Fibroblast of upper back skin (primary cell): ENCODE measurements at places on chromosomes 3 and 15.
A peak's percentile ranks its signal among the peaks of the same experiment; 100 is the strongest.

GRCh38 chr3:61940236-61940635 lies 378.9 kb downstream of the PTPRG start:
- DNase-seq, result no peak

GRCh38 chr15:70269991-70270751 lies 172.5 kb upstream of the TLE3 start:
- DNase-seq, result no peak

DNA sequence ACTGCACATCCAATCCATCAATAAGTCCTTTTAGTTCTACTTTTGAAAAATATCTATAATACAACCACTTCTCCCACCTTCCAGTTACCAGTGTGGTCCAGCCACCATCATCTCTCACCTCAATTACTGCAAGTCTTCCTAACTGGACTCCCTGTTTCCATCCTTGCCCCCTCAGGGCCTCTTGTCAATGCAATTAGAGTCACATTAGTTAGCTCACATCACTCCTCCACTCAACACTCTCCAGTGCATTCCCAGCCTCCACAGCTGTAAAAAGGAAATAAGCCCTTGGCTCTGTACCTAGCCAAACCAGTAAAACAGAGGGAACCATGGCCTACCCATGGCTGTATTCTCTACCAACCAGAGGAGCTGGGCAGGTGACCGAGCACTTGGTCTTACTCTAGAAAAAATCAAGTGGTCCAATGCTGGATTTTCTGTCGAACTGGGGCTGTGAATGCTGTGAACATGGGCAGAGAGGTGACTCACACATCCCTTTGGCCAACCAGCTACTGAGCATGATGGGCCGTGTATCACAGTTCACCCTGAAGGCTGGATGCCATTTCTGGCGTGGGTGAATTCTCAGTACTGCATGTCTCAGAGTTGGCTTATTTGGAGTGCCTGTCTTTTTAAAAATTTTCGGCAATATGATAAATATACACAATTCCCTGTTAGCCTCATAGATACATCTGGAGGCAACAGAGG lies 62.5 kb upstream of the C15orf61 start:
- no peak for DNase-seq

GRCh38 chr3:161673866-161674265 lies 177.3 kb downstream of the OTOL1 start:
- no peak for DNase-seq

GRCh38 chr15:60740231-60740630 lies 261.3 kb upstream of the ICE2 start:
- DNase-seq, result no peak

DNA sequence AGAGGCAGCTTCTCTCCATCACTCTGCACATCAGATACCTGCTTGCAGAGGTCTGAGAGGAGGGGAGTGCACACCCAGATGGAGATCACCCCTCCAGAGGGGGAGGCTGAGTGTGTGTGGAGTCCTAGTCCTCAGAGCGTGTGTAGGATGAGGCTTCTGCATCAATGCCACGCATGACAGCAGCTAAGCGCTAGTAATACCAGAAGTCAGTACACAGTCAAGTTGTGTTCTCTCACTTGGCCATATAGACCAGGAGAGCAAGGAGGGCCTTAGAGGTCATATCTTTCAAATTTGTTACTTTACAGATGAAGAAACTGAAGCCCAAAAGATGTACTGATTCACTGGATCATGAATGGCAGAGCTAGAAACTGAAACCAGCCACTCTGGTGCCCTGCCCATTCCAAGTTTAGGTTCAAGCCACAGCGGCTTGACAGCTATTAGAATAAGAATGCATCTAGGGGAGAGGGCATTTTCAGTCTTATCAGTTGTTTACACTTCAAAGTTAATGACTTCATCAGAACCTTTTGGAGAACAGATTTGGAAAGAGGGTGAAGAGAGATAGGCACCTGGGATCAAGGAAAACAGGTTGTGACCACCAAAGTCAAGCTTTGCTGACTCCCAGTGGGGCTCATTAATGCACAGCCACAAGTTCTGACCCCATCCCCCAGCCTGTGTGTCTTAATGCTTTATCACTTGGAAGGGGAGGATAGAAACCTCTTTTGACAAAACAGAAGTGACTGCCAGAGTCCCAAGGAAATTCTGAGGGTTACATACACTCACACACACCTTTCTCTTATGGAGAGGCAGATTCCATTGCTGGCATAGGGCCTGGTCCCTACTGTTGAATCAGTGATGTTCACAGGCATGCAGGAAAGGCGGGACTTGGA lies 310.3 kb downstream of the CHST2 start:
- no peak for DNase-seq

- DNase-seq, result peak; percentile 5
Observed at GRCh38 chr3:57758686-57759085, 2.6 kb downstream of the SLMAP start.

DNA sequence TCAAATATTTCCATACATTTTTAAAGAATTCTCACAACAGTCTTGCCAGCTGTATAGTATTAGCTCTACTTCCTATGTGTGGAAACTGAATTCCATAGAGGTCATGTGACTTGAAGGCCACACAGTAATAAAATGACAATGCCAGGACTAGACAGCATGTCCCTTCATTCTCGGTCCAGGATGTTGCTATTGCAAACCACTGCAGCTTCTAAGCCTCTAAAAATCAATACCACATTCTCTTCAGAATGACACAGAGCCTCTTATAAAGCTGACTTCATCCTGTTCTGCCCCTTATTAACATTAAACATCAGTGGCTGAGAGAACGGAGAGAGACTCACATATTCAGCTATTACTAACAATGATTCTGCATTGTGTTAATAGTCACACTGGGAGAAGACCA lies 240.3 kb upstream of the PEX5L start:
- peak; percentile 74 for DNase-seq
